ENCODE measurements at places on chromosomes 12 and 14. TPM values are rescaled to one million over a fixed set of nuclear protein-coding genes. Genes with fewer than 3 reads are reported as not detected.
A peak's percentile ranks its signal among the peaks of the same experiment; 100 is the strongest.

The EML1 gene
- total RNA-seq = 0.91 TPM

The EFS gene
- total RNA-seq = not detected

The CDH24 gene
- 1.4 TPM for total RNA-seq

The REP15 gene
- 0.19 TPM for total RNA-seq

GRCh38 chr14:68633131-68633991 is 159.5 kb downstream of the ZFP36L1 start:
- H3K36me3 ChIP-seq = no peaks in the 10 kb centered on the region
- no peak overlapping the region for H3K27ac ChIP-seq
- H3K4me1 ChIP-seq = peaks cover 6% of the 10 kb centered on the region
- no peak overlapping the region for H3K4me3 ChIP-seq
- no peaks in the 10 kb centered on the region for H3K27me3 ChIP-seq
- DNase-seq = no peak

GRCh38 chr12:106759526-106760183 is 14.8 kb upstream of the RIC8B start:
- H3K27ac ChIP-seq = peak overlapping the region; percentile 94
- peak overlapping the region; percentile 76 for H3K4me3 ChIP-seq
- no peaks in the 10 kb centered on the region for H3K36me3 ChIP-seq
- H3K27me3 ChIP-seq = no peaks in the 10 kb centered on the region
- H3K4me1 ChIP-seq = peaks cover 18% of the 10 kb centered on the region

Data from activated naive CD4-positive, alpha-beta T cell treated with anti-CD3 and anti-CD28 coated beads for 36 hours (primary cell).